ENCODE measurements at places on chromosomes 1 and 21.

GRCh38 chr1:6490181-6491080 is 1.0 kb downstream of the PLEKHG5 start:
- no peak for DNase-seq

GRCh38 chr1:115706587-115707425 is 61.7 kb downstream of the CASQ2 start:
- peak; percentile 47 for DNase-seq

DNA sequence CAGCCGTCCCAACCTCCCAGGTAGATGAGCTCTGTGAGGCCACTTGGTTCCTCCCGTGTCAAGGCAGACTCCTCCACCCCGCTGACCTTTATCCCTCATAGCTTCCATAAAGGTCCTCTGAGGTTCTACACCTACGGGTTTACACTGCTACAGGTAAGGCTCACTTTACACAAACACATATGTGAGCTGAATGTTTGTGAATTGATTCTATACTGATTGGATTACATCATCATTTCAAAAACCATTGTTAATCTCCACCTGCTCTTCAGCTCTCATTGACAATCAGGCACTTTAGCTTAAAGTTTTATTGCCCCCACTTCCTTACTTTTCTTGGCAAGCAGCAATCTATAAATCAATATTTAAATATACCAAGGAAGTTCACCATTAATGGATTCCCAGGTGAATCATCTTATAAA is 12.8 kb upstream of the RGS16 start:
- DNase-seq, result no peak

- no peak for DNase-seq
Measured at GRCh38 chr1:9684801-9685200, 33.3 kb downstream of the PIK3CD start.

DNA sequence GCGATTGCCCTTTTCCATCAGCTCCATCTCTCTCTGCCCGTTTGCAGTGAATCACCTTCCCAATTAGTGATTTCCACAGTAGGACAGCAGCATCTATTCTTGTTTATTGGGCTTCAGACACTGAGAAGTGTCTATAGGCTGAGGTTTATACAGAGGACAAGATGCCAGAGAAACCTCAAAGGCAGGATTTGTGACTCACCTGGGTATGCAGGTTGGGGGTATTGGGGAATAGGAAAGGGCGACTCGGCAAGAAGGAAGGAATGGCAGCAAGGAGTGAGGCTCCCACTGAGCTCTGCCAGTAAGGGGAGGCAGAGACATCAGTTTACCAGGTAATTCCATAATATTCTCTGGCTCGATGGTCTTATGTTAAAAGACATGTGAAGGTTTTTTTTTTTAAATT is 25.3 kb upstream of the ABCA4 start:
- no peak for DNase-seq

GRCh38 chr1:153642161-153642560 is 8.3 kb downstream of the CHTOP start:
- DNase-seq, result no peak

Measured in fibroblast of the conjunctiva (primary cell).